Naive B cell (primary cell): ENCODE measurements at places on chromosomes 11 and 22. TPM values are rescaled to one million over a fixed set of nuclear protein-coding genes. Genes with fewer than 3 reads are reported as not detected.

DNA sequence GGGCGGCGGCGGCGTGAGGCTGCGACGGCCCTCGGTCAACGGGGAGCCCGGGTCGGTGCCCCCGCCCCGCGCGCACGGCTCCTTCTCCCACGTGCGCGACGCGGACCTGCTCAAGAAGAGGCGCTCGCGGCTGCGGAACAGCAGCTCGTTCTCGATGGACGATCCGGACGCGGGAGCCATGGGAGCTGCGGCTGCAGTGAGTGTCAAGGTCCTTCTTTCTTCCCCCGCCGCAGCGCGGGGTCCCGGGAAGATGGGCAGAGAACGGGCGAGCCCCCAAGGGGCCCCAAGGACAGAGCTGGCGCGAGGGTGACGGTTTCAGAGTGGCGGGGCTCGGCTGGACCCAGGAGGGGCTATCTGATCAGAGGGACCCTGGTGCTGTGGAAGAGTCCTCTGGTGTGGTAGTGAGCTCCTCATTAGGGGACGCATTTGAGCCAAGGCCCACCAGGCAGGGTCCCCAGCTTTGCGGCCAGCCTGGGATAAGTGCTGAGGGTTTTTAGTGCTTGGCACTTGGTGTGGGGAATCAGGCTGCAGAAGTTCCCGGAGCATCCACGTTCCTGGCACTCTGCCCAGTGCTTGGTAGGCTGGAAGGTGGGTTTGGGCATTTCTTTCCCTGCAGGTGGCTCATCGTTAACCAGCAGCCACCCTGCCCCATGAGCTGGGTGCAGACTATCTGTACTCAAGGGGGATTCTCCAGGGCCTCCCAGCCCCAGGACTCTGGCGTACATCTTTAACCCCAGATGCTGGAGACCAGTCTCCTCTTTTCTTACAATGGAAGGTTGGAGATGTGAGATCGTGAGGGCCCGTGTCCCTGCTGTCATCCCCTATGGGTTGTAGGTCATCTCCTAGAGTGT lies 9.8 kb downstream of the EHBP1L1 start:
- peaks cover 45% of the 10 kb centered on the region for H3K4me1 ChIP-seq
- DNase-seq, result no peak
- H3K36me3 ChIP-seq, result peaks cover 5% of the 10 kb centered on the region

GRCh38 chr11:114449845-114450244 lies 10.6 kb downstream of the REXO2 start:
- H3K27me3 ChIP-seq, result no peaks in the 10 kb centered on the region
- no peak overlapping the region for H3K4me3 ChIP-seq
- peaks cover 26% of the 10 kb centered on the region for H3K36me3 ChIP-seq
- no peak overlapping the region for H3K27ac ChIP-seq

DNA sequence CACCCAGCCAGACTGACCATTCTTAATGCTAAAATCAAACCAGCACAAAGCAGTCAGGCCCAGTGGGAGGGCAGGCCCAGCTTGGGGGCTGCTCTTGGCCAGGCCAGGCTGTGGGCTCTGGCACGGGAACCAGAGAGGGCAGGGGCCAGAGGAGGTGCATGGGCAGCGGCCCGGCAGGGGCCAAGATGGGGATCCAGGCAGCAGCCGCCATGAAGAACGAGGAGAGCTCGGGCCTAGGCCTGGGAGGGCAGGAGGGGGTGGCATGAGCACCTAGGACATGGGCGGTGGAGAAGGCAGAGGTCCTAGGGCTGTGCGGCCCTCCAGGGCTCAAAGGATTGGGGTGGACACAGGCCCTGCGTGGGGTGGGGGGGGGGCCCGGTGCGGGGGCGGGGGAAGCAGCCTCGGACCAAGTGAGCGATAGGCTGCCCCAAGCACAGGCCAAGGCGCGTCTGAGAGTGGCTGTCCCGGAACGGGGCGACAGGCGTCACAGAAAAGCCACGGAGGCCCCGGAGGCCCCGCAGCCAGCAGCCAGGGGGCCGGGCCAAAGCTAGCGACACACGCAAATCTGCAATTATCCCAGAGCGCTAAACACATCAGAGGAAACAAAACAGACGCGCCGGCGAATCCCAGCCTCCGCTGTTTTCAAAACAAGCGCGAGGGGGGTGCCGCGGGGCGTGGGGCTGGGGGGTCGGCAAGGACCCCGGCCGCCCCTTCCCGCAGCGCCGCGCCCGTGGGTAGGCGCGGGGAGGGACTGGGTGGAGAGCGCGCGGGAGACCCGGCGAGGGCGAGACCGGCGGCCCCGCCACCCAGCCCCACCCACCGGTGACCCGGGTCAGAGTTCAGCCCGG lies 8.3 kb downstream of the PLXNB2 start:
- DNase-seq, result no peak
- peaks cover 38% of the 10 kb centered on the region for H3K4me1 ChIP-seq
- H3K27ac ChIP-seq, result no peak overlapping the region

The TRABD gene
- polyA plus RNA-seq, result 16.7 TPM
